ENCODE measurements at places on chromosomes 7 and 10.
A peak's percentile ranks its signal among the peaks of the same experiment; 100 is the strongest.

- DNase-seq: no peak
These were observed 297.8 kb downstream of the AUTS2 start for GRCh38 chr7:69896121-69896520.

DNA sequence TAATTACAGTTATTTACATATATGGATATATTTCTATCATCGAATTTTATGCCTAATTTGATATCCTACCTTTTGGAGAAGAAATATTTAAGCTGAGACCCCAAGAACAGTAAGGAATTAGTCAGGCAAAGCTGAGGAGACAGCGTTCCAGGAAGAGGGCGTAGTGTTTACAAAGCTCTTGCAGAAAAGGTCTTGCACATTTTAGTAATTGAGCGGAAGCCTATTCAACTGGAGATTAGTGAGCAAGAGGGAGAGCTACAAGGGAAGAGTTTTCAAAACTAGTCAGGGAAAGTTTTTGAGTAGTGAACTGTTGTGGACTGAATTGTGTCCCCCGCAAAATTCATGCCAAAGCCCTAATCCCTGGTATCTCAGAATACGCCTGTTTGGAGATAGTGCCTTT is 26.5 kb upstream of the POU6F2 start:
- no peak for DNase-seq

DNA sequence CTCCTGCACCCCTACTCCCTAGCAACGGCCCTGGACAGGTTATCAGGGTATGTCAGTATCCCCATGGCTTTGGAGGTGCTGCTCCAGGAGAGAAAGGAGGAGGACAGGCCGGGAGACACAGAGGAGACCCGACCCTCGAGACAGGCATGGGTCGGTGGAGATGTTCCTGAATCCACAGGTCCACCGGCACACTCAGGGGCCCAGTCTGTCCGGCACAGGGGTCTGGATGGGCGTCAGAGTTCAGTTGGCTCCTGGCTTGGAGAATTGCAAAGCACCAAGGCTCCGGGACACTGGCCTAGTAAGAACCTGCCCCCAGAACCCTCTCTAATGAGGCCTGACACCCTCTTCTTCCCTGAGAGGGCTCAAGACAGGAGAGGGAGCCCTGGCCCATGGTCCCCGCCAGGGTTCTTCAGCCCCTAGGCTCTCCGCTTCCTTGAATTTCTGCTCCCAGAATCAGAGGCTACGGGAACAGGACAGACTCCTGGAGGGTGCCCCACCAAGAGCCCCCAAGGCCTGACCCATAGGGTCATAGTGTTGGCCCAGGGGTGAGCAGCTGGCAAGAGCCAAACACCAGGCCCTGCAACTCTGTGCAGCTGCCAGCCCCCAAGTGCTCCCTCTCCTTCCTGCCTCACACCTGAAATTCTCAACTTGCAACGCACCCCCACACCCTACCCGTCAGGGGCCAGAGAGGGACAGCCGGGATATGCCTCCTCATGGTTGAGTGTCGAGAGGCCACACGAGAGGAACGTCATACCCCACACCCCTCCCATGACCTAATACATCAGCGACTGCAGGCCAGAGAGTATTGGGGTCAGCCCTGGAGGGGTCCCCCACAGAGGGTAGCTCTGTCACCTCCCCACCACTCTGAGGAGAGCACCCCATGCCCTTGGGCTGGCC is 5.5 kb upstream of the IRF5 start:
- no peak for DNase-seq

GRCh38 chr10:48507933-48508790 is 96.7 kb downstream of the ARHGAP22 start:
- peak; percentile 45 for DNase-seq

DNA sequence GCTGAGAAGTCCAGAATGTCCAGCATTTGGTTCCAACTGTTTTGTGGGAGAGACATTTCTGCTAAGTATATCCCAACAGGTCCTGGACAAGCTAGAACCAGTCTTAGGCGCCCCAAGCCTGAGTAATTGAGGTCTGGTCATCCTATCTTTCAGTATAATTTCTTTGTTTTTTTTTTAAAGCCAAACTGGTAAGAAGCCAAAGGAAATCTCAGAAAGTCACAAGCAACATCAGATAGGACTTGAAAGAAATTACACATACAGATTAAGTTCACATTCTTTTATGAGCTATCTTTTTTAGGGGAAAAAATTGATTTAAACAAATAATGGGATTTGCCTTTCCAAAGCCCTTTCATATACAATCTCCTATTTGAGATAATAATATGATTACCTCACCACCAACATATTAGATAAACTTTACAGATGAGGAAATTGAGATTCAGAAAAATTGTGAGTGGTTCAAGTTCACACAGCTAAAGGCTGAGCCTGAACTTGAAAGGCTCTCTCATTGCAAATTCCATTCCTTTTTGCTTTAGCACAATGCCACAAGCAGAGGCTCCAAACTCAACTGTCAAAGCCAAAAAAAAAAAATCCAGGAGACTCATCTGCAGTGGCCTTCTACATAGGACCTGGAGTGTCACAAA is 15.0 kb downstream of the PDLIM1 start:
- DNase-seq: peak; percentile 90

DNA sequence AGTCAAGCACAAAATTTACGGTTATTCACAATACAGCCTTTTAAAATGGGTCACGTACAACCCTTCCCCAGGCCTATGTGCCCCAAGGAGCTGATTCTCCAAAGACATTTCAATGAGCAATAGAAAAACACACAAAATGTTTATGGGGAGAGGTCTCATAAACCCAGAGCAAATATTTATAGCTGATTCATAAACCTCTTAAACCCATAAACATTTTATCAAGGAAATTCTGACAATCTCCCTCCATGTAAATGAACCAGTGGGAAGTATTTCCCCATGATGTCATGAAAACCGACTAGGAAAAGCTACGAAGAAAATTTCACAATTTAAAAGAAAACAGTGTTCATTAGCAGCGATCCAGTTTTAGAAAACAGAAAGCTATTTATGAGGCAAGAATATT is 36.0 kb downstream of the SFMBT2 start:
- DNase-seq: no peak

- no peak for DNase-seq
These were observed 12.6 kb upstream of the AQP1 start for GRCh38 chr7:30899066-30899465.

DNA sequence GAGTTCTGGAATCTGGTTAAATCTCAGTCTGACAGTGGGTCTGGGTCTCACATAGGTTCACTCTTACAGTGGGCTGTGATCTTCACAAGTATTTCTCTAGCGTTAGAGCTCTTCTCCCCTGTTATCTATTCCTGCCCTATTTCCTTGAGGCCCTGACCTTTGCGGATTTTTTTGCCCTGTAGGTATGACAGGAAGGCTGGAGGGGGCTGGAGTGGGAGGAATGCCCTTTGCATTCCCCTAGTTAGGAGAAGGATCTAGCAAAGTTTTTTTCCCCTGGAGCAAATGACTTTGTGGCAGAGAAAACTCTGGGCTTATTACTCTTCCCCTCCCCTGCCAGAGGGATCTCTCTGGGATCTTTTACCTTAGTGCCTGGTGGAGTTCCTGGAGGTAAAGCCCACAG is 49.2 kb downstream of the GALNT11 start:
- no peak for DNase-seq
